Activated CD8-positive, alpha-beta T cell treated with anti-CD3 and anti-CD28 coated beads for 36 hours (primary cell): ENCODE measurements at places on chromosomes 2 and 18.
A peak's percentile ranks its signal among the peaks of the same experiment; 100 is the strongest.

DNA sequence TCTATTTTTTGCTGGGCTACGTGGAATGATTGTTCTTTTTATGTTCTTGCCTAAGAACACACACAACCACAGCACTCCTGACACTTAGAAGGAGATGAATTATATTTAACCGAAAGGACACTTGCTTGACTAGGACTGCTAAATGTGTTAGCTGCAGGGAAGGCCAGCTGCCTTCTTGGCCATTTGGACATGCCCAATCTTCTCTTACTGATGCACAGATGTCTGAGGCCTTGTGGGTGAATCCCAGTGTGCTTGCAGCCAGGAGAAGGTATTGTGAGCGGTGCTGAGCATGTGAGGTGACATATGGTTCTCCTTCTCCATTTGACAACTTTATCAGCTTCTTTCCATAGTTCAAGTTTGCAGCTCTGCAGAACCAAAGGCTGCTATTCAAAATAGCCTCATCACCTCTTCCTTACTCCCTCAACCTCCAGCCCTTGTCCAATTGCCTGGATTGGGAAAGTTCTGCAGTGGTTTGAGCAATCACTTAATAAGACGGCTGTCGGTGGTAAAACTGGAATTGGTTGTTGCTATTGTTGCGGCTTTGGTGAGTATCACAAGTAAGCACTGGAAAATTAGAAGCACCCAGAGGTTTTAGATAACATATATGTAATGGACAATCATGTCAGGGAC is 1113.3 kb downstream of the TSN start:
- DNase-seq = no peak

DNA sequence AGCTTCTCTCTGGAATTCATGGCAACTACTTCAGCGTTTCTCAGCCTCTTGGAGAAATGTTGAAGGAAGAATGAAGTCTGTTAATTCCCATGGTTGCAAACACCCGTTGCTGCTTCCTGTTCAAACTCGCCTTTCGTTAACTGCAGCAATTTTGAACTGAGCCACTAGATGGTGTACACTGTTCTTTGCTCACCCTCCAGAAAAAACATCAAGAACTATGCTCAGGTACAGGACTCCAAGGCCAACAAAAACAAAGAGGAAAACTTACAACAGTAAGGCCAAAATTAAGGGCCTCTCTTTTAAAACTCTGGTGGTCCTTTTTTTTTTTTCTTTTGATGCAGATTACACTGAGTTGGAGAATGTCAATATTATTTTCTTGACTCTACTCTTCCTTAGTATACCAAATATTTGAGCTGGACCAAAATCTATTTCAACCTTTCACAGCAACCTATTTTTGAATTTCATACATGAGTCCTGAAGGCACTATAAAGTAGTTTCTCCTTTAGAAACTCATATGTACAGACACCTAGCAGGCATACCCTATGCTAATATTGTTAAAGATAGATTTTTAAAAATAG is 58.2 kb downstream of the KLHL14 start:
- DNase-seq = peak; percentile 26

DNA sequence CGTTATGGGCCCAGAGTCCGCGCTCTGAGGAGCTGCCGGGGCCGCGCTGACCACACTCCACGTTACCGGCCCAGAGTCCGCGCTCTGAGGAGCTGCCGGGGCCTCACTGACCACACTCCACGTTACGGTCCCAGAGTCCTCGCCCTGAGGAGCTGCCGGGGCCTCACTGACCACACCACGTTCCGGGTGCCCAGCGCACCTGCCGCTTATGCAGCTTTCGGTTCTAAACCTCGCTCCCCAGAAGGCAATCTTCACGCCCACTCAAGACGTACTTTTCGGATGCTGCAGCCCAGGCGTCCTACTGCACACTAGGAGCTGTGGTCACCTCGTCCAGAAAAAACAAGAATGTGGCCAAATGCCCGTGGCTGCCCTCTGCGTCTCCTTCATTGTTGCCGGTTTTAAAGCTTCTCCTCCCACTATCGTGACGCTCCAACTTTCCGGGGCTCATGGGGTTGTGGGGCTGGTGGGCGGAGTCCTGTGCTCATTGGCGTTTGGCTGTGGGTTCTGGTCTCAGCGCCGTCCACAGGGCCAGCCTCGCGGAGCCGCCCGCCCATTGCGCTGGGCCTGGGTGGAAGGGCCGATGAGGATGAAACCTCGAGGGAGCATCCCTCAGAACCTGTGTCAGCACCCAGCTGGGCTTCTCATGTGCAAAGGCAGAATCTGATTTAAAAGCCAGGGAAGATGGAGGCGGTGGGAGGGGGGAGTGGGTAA is 11.9 kb downstream of the KCNG2 start:
- DNase-seq = no peak

- no peak for DNase-seq
Observed at GRCh38 chr2:1590596-1591460, 153.5 kb downstream of the PXDN start.

DNA sequence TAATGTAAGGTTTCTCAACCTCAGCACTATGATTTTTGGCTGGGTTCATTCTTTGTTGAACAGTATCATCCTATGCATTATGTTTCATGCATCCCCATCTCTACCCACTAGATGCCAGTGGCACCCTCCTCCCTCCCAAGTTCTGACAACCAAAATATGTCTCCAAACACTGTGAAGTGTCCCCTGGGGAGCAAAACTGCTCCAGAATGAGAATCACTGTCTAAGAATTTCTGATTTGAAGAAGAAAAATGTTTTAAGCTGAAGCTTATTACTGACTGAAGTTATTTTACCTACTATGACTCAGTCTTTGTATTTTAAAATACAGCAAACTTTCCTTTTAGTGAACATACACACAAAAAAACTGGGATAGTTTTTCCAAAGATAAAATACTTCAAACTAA is 3.4 kb downstream of the THADA start:
- no peak for DNase-seq

GRCh38 chr2:236107536-236107935 is 60.6 kb downstream of the GBX2 start:
- DNase-seq = no peak

DNA sequence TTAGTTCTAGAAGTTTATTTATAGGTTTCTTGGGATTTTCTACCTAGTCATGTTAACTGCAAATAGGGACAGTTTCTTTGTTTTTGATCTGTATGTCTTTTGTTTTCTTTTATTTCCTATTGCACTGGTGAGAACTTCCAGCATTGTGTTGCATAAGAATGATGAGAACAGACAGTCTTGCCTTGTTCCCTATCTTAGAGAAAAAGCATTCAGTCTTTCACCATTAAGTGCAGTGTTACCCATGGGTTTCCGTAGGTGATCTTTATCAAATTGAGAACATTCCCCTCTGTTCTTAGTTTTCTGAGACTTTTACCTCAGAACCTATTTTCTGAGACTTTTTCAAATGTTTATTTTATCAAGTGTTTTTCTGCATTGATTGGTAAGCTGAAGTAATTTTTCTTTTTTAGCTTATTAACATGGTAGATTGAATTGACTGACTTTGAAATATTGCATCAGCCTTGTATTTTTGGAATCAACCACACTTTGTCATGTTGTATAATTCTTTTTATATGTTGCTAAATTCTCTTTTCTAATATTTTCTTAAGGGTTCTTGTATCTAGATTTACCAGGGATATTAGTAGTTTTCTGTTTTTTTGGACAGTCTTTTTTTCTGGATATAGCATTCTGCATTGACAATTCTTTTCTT is 17.2 kb downstream of the MFSD6 start:
- no peak for DNase-seq

DNA sequence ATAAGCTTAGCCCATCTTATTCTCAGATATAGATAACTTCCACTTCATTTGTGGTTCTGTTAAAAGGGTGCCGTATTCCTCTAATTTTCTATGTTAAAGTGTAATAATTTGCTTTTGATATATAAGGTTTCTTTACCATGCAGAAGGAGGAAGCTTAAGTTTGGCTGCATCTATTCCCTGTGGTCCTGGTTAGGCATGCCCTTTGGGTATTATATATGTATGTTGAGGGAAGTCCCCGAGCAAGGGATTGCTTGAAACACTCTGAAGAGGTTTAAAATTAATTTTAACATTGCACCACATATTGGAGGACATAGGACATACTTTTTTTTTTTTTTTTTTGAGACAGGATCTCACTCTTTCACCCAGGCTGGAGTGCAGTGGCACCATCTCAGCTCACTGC is 16.9 kb upstream of the MYO1B start:
- no peak for DNase-seq

GRCh38 chr18:74434466-74434865 is 22.6 kb downstream of the DIPK1C start:
- no peak for DNase-seq

DNA sequence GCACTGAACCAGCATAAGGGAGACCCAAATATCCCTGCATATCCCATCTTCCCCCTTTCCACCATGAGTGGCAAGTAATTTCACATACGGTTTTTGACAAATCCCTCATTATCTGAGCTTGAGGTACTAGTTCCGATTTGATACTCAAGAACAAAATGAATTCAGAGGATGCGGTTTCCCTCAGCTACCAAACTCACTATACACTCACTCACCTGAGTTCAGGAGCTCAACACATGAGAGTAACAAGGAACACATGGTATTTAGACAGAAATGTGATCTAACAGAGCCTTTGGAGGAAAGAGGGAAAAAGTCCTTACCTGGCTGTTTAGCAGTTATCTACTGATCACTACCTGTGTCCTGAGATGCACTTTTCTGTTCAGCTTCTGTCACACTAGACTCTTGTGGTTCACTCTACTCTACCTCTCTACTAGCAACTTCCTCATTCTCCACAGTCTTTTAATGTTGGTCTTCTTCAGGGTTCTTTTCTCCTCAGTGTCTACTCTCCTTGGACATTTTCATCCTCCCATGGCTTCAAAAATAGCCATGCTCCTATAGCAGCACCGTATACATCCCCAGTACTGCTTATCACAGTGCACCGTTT is 25.1 kb downstream of the ASXL2 start:
- no peak for DNase-seq

DNA sequence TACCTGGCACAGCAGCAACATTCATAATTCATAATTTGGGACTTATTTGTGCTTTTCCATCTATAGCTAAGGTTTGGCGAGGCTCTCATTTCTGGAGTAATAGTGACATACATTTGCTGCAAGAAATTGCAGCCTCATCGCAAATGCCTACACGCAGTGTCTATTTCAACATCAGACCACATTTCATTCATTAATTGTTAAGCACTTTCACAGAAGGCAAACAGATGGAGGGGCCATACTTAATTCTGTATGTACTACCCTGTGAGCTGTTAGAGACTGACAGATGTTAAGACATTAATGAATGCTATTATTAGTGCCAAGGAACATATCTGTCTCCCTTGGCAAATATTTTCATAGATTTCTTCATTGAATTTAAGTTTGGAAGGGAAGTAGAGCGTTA is 125.7 kb downstream of the UXS1 start:
- DNase-seq = no peak

- no peak for DNase-seq
Observed at GRCh38 chr2:170446078-170446477, 268.1 kb downstream of the MYO3B start.

DNA sequence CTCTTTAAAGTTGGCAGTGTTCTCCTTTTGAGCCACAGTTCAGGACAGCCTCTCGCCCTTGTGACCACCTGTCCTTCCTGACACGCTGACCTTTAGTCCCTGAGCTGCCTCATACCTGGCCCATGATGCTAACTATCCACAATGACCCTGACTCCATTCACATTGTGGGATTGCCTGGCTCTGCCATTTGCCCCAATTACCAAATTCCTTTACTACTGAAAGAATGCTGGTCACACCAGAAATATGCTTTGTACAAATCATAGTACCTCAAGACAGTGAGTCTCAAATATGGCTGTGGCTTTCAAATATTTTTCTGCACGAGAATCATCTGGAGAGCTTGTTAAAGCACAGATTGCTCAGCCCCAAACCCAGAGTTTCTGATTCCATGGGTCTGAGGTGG is 54.2 kb downstream of the LTBP1 start:
- DNase-seq = no peak

GRCh38 chr2:63698786-63699548 is 110.2 kb downstream of the MDH1 start:
- DNase-seq = no peak

DNA sequence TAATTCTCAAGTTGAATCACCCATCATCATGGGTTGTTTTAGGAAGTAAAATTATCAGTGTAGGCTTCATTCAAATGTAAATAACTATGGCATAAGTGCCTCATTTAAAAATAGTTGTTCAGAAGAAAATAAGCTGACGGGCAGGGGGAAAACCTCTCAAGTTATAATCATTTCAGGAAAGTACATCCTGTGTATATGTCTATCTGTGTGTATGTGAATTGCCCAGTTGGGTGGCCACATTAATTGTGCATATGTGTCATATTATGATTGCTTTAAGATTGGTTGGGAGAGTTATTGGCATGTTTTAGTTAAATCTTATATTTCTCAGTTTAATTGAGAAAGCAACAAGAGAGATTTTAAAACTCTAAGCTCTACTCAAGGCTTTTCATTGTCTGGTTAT is 282.8 kb upstream of the VWC2L start:
- no peak for DNase-seq

GRCh38 chr18:46019936-46020335 is 52.1 kb downstream of the PSTPIP2 start:
- no peak for DNase-seq

- no peak for DNase-seq
Observed at GRCh38 chr18:8933714-8934284, 168.7 kb upstream of the NDUFV2 start.

DNA sequence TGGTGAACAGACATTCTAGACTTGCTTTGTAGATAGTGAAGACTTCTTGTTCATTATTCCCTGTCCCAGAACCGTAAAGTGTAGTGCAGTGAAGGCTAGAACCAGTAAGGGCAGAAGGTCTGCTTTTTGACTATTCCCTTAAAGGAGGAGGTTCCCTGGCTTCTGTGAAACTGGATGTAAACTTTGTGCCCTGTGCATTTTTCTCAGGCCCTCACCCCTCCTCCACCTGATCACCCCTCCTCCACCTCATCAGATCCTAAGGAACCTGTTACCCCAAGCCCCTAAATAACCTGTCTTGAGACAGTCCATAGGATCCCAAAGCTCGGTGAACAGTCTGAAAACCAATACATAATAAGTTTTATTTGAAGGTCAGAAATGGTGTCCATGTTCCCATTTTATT is 33.7 kb downstream of the SFT2D3 start:
- no peak for DNase-seq

GRCh38 chr2:20327370-20327769 is 23.3 kb downstream of the PUM2 start:
- DNase-seq = no peak
